ENCODE measurements at places on chromosomes 6 and 20.

GRCh38 chr20:4916971-4917881, 84.1 kb downstream of the SLC23A2 start:
- DNase-seq: no peak

DNA sequence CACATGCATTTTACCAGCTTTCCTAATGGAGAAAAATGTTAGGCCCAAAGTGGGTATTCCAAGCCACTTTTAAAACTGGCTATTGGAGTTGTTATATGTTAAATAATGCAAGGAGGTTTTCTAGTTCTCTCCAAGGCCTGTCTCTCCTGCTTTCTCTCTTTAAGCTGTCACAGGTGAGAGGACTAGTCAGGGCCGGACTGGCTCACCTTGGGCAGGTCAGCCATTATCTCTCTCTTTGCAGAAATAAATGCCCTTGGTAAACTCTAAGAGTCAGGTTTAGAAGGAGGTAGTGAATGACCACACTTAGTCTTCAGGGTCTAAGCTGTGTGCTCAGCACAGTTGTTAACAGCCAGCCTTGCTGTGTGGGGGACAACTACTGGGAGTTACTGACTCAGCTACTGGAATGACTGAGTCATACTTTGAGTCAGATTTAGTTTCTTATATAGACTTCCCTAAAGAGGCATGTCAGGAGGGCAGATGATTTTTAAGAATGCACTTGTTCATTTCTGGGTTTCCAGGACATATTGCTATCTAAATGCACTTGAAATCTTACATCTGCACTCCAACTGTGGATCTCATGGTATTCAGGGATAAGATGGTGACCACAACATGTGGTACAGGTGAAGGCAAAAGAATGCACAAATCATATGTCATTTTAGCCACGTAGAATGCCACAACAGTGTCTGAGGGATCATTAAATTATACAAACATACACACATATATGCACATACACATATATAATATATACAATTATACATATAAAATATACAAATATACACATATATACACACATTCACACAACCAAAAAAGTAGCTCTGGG, 719.4 kb downstream of the EPM2A start:
- DNase-seq: no peak

DNA sequence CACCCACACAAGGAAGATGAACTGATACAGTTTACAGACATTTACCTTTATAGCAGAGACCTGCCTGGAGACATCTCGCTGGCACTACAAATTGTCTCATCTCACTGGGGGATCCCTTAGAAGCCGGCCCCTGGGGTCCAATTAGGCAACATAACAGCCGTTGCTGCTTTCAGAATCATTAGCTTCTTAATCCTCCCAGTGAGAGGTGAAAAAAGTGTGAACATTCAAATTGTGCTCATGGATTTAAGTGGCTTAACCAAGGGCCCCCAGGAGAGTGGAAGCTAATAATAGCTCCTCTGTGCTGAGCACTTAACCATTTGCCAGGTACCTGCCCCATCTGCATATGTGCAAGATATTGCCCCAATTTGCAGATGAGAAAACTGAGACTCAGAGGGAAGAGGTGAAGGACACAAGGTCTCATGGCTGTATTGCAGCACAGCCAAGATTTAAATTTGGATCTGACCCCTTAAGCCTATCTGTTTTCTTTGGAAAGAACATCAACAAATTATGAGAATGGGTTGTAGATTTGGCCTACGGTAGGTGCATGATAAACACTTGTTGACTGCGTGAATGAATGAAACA, 101.0 kb downstream of the EYA2 start:
- DNase-seq: no peak

- no peak for DNase-seq
Measured at GRCh38 chr6:50202766-50203165, 153.0 kb upstream of the DEFB112 start.

DNA sequence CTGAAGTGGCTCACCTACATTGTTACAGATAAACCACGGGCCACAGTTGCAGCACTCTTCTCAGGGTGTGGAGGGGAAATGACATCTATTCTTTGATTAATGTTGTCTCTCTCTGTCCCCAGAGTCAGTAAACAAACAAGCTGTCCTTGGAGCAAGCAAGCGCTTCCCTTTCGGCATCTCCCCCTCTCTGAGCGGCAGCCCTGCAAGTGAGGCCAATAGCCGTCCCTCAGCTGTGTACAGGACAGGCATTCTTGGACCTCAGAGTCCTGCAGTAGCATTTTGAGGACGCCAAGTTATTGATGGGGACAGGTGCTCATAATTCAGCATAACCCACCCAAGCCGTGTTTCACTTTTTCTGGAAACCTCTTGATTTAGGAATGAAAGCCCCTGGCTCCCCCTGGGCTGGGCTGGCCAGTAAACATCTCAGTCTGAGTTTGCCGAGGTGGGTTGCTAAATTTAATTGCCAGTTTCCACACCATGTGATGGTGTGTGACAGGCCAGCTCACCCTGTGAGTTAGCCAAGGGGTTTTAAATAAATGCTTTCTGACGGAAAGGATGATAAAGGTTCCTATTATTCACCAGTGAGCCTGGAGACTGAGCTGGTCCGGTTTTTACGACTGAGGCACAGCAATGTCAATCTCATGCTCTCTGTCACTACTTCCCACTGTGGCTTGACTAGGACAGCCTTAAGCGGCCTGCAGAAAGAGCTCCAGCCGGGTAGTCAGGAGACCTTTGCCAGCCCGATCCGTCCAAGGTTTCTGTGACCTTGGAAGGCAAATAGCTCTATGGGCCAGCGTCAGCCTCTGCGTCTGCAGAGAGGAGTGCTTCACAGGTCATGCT, 214.8 kb upstream of the RREB1 start:
- no peak for DNase-seq

DNA sequence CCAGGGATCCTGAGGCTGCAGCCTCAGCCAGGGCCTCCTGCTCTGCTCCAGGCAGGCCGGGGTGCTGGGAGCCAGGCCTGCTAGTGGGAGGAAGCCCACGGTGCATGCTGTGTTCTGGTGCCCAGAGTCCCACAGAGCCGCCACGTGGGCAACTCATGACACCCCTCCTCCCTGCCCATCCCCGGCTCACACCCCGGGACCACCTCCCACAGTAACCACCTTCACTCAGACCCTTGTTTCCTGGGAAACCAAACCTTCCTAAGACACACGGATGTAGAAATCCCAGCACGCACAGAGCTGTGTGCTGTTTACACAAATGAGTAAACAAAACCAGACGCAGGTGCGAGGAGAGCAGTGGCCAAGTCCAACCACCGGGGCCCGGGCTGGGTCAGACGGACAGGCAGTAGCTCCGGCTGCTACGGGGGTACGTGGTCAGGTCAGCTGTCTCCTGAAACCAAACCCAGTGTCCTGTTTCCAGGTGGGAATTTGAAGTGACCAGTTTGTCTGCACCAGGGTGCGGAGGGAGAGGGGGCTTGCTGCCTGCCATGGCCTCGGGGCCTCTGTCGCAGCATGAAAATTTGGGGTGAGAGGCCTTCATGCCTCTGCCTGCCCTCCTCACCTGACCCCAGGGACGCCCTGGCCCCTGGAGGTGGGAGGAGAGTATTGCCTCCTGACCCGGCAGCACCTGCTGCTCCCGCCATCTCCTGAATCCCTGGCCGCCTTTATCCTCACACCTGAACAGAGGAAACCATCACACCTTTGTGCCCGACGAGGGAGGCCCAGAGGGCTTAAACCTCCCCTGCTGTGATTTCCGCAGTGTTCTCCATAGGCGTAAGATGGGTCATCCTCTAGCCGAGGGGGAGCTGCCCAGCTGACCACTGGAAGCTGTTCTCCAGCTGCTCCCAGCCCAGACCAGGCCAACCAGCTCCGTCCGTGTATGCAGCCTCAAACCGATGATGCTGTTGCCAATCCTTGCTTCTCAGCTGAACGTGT, 52.0 kb upstream of the SMOC2 start:
- no peak for DNase-seq

- no peak for DNase-seq
Measured at GRCh38 chr6:154466971-154467679, 43.4 kb downstream of the CNKSR3 start.

GRCh38 chr6:82216549-82216948, 31.0 kb downstream of the IBTK start:
- DNase-seq: no peak

GRCh38 chr6:108869876-108870275, 21.7 kb downstream of the ARMC2 start:
- no peak for DNase-seq

GRCh38 chr6:32659856-32660595, 6.4 kb downstream of the HLA-DQB1 start:
- no peak for DNase-seq

- DNase-seq: no peak
Measured at GRCh38 chr20:51456511-51457509, 85.7 kb downstream of the NFATC2 start.

- DNase-seq: no peak
Measured at GRCh38 chr6:166084951-166085350, 82.7 kb downstream of the TBXT start.

DNA sequence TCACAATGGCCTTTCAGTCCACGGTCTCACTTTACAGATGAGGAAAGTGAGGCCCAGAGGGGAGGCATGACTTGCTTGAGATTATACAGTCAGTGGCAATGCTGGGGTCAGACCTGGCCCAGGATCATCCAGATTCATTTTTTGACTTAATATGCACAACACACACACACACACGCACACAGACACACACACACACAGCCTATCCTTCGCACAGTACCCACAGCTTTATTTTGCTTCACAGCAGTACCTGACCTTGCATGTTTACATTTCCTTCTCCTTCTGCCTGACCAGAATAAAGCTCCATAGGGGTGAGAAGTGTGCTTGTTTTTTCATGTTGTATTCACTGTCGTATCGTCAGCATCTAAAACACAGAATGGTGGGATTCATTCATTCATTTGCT, 79.8 kb downstream of the VEGFA start:
- DNase-seq: no peak
